ENCODE measurements at places on chromosomes 4 and X. TPM values are rescaled to one million over a fixed set of nuclear protein-coding genes. Genes with fewer than 3 reads are reported as not detected.

USP26 gene
- not detected for total RNA-seq

SPANXA1 gene
- total RNA-seq = not detected

SHOX gene
- total RNA-seq = not detected

CTSO gene
- total RNA-seq = 12.2 TPM

DKC1 gene
- total RNA-seq = 34.8 TPM

CENPI gene
- total RNA-seq = 20.3 TPM

SPANXD gene
- total RNA-seq = 0.43 TPM

PLA2G12A gene
- total RNA-seq = 11.7 TPM

POLN gene
- total RNA-seq = 1.6 TPM

RTL5 gene
- 1.3 TPM for total RNA-seq

PPP2R2C gene
- not detected for total RNA-seq

MAGEE1 gene
- total RNA-seq = 0.64 TPM

PUDP gene
- 15.1 TPM for total RNA-seq

NEUROG2 gene
- not detected for total RNA-seq

RHOXF2B gene
- not detected for total RNA-seq

TMEM31 gene
- total RNA-seq = 0.32 TPM

TMEM35A gene
- 1.9 TPM for total RNA-seq

SMIM43 gene
- total RNA-seq = 0.43 TPM

STPG2 gene
- total RNA-seq = 0.32 TPM

DDIT4L gene
- 3.5 TPM for total RNA-seq

SHISA3 gene
- not detected for total RNA-seq

PACRGL gene
- total RNA-seq = 19.4 TPM

IL15 gene
- 11.6 TPM for total RNA-seq

ENAM gene
- 0.97 TPM for total RNA-seq

PAGE2B gene
- not detected for total RNA-seq

PPARGC1A gene
- 0.86 TPM for total RNA-seq

PDE5A gene
- 109 TPM for total RNA-seq

PLAC8 gene
- not detected for total RNA-seq

RNF212 gene
- total RNA-seq = 3.0 TPM

ZNF275 gene
- 13.4 TPM for total RNA-seq

LNX1 gene
- 0.43 TPM for total RNA-seq

RASGEF1B gene
- not detected for total RNA-seq

NDNF gene
- 0.32 TPM for total RNA-seq

BDH2 gene
- 54.8 TPM for total RNA-seq

USO1 gene
- total RNA-seq = 105 TPM

FAAH2 gene
- 0.86 TPM for total RNA-seq

STAG2 gene
- 57.4 TPM for total RNA-seq

CPE gene
- 3.5 TPM for total RNA-seq

AKAP4 gene
- not detected for total RNA-seq

MAGEB1 gene
- total RNA-seq = not detected

NR3C2 gene
- under 0.01 TPM for total RNA-seq

CSAG1 gene
- not detected for total RNA-seq

CLCN4 gene
- total RNA-seq = 2.3 TPM

OR13H1 gene
- not detected for total RNA-seq

ATP7A gene
- total RNA-seq = 12.1 TPM

USP46 gene
- total RNA-seq = 19.4 TPM

PDCL2 gene
- not detected for total RNA-seq

CXCL1 gene
- total RNA-seq = 17.4 TPM

UNC5C gene
- total RNA-seq = under 0.01 TPM

CXorf65 gene
- total RNA-seq = not detected

PDE6B gene
- under 0.01 TPM for total RNA-seq

SLC25A53 gene
- 5.8 TPM for total RNA-seq

RS1 gene
- not detected for total RNA-seq

HTN3 gene
- total RNA-seq = not detected
